PC-3 (cell line): ENCODE measurements at places on chromosomes 5 and 9. TPM values are rescaled to one million over a fixed set of nuclear protein-coding genes. Genes with fewer than 3 reads are reported as not detected.

The FOXD4L5 gene
- 0.04 TPM in 1 of 2 replicates, not detected in the other for total RNA-seq

The ZNF883 gene
- not detected in 2 replicates for total RNA-seq

The TRIM7 gene
- 28.1 and 44.1 TPM in 2 replicates for total RNA-seq

The CCDC192 gene
- total RNA-seq = not detected in 2 replicates

The TEX48 gene
- total RNA-seq = 2.4 TPM in 1 of 2 replicates, not detected in the other

The CENPP gene
- 2.7 and 8.3 TPM in 2 replicates for total RNA-seq

The ESM1 gene
- 21.0 and 27.8 TPM in 2 replicates for total RNA-seq

The IFNA16 gene
- not detected in 2 replicates for total RNA-seq

The CMYA5 gene
- under 0.01 and 0.15 TPM in 2 replicates for total RNA-seq

GRCh38 chr5:171738501-171738900 is 47.1 kb upstream of the SMIM23 start:
- no peak for DNase-seq

- DNase-seq = no peak
Measured at GRCh38 chr5:179308563-179309382, 36.5 kb downstream of the ADAMTS2 start.

- no peak for DNase-seq
Measured at GRCh38 chr9:102740578-102740977, 254.6 kb upstream of the CYLC2 start.

GRCh38 chr9:120532475-120532874 is 47.5 kb downstream of the CDK5RAP2 start:
- peak; percentile 70 for DNase-seq

GRCh38 chr5:1184481-1184880 is 16.9 kb upstream of the SLC6A19 start:
- DNase-seq = no peak

GRCh38 chr5:75460532-75460931 is 50.9 kb downstream of the CERT1 start:
- DNase-seq = peak; percentile 19

DNA sequence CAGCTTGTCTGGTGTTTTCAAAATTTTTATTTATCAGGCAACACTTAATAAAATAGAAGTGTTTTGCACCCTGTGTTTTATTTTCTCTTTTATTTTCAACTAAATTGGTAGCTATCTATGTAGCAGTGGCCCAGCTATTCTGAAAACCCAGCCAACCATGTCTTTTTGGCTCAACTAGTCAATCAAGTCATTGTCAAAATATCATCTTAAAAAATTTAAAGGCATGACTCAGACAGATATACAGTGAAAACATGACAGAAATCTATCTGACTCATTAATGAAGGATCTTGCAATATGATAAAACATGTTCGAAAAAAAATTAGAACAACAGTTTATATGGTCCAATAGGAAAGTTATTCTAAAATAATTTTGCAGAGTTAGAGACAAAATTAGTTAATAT is 75.1 kb downstream of the HSD17B4 start:
- DNase-seq = peak; percentile 77

DNA sequence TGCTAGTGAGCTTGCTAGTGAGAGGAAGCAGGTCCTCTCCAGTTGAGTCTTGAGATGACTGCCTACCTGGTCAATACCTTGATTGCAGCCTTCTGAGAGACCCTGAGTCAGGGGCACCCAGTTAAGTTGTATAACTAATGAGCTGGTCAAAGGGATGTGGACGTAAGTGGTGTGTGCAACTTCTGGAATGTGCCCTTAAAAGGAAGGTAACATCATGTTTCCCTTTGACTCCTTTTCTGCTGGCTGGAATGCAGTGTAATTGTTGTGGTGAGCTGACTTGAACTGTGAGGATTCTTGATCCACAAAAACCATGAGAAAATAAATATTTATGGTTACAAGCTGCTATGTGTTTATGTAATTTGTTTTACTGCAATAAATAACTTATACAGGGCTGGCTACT is 2.4 kb upstream of the SNX2 start:
- DNase-seq = peak; percentile 46

DNA sequence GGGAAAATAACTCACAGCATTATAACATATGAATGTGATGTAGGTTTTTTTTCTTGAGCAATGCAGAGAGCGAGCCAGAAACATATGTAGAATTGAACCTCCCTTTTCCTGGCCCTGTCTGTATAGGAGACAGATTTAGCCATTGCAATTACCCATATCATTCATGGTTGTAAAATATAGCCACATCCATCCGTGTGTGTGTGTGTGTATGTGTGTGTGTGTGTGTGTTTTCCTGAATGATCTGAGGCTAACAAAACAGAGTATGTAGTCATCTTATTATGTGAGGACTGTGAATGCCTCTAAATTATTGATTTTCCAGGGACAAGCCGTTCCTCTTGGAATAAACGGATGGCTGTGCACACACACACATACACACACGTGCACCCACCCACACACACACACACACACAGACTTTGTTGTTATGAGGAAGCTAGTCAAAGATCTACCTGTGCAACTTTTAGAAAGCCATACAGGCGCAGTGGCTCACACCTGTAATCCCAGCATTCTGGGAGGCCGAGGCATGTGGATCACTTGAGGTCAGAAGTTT is 11.7 kb upstream of the DENND1A start:
- no peak for DNase-seq

- no peak for DNase-seq
Measured at GRCh38 chr5:115656404-115656803, 30.6 kb upstream of the TMED7 start.

GRCh38 chr9:109252291-109252690 is 68.6 kb downstream of the EPB41L4B start:
- DNase-seq = peak; percentile 43

- DNase-seq = no peak
Measured at GRCh38 chr5:158224253-158224652, 365.3 kb upstream of the CLINT1 start.

DNA sequence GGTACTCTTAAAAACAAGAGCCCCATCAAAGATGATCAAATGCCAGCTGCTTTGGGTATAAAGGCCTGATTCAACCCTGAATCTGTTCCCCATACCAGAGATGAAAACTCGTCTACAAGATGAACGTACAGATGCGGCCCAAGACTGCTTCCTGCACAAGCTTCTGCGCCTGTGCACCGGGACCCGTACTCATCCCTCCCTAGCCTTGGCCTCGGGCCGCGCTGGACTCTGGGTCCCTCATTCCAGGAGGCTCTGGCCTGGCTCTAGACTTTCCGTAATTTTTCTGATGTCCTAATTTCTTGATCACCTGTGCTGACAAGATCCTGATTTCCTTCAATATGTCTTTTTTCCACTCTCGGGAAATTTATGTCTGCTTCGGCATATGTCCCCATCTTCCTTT is 612.3 kb downstream of the BNC2 start:
- no peak for DNase-seq

DNA sequence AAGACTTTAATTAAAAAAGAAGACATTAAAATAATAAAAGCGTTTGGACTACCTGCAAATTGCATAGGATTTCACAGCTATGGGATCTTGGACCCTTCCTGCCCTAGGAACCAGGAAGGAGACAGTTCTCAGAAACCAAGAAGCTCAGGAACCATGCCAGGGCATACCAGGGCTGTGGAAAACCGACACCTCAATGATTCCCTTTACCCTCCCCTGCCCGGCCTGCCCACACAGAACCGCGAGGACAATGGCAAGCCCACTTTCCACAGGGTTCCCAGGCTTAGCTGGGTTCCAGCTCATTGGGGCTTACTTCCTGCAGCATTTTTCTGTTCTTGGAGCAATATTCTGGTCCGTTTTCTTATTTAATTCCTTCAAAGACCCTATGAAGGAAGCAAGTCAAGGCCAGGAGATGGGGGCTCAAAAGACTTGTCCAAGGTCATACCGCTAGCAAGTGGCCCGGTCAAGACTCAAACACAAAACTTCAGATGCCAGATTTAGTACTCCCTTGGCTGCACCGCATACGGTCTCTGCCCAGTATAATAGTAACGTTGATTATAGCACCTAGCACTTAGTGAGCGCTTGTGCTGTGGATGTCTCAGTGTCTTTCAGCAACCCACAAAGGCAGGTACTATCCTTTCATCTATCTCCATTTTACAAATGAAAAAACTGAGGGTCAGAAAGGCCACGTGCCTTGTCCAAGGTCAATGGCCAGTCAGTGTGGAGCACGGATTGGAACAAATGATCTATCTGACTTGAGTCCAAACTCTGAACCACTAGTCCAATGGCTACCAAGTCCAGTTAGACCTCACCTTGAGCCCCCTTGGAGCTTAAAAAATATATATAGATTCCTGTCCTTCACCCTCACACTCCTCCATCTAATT is 6.8 kb downstream of the FAT2 start:
- DNase-seq = peak; percentile 12

- DNase-seq = no peak
Measured at GRCh38 chr5:135824541-135825041, 9.9 kb upstream of the SLC25A48 start.

DNA sequence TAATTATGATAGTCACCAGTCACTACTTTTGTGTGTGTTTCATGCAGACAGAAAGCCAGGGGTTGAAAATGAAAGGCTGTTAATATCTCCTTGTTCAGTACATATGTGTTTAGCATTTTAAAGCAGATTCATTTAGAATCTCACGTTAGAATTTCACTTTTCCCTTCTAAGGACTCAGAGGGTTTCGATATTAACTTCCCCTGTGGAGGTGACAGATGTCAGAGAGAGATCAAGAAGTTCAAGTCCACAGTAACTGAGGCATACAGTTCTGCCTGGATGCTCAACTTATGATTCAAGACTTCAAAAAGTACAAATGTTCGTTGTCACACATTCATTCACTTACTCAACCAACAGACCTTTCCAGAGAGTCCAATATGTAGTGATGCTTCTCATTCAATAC is 251.1 kb downstream of the EBF1 start:
- no peak for DNase-seq

DNA sequence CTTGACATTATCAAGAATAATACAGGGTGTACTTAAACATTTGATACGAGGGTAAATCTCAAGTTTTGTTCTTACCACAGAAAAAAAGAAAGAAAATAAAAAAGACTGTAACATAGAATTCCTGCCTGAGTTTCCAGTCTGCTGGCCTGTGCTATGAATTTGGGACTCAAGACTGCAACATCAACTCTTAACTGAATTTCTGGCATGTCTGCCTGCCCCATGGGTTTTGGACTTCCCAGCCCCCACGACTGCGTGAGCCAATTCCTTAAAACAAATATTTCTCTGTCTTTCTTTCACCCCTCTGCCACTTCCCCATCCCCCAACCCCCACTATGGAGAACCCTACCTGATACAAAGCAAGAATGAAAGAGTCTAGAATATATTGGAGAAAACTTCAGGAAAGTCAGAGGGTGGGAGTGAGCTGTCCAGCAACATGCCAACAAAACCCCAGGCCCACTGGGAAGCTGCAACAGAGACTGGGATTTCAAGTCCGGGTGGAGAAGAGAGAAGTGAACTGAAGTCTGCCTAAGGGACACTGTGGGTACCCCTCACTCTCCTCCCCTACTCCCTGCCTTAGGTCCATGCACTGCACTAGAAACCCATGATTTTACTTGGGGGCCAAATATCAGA is 43.0 kb downstream of the MARCHF3 start:
- no peak for DNase-seq

- peak; percentile 77 for DNase-seq
Measured at GRCh38 chr5:119360905-119361593, 5.2 kb downstream of the TNFAIP8 start.

- DNase-seq = no peak
Measured at GRCh38 chr5:113068559-113068958, 92.0 kb downstream of the DCP2 start.

DNA sequence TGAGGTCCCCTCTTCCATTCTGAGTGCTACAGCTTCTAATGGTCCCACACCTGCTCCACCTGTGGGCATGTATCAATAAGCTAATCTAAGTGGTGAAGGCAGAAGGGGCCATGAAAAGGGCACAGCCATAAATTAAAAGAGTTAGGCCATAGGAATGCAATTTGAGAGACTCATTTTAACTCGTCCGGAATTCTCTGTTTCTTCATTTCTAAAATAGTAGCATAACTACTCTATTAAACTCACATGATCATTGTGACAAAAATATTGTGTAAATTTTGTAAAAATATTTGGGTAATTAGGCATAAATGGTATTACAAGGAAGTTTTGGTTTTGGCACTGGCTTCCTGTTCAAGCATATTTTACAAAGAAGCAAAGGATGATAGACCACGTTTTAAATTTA is 103.1 kb upstream of the TXNDC8 start:
- DNase-seq = no peak

- DNase-seq = no peak
Measured at GRCh38 chr9:119368681-119369581, at the start of gene BRINP1. BRINP1 (minus strand) TSS chr9:119369435; CDS start chr9:119313355, 56,080 bp downstream.
